ENCODE measurements at places on chromosomes 13 and 19. TPM values are rescaled to one million over a fixed set of nuclear protein-coding genes. Genes with fewer than 3 reads are reported as not detected.

- peak; percentile 65 for DNase-seq
- H3K27ac ChIP-seq: peak overlapping the region; percentile 73
- no peaks in the 10 kb centered on the region for H3K27me3 ChIP-seq
- peaks cover 14% of the 10 kb centered on the region for H3K4me1 ChIP-seq
Measured at GRCh38 chr13:41746259-41746658, 214.7 kb downstream of the VWA8 start.

GRCh38 chr19:23777216-23777615 is 18.5 kb upstream of the ZNF681 start:
- no peaks in the 10 kb centered on the region for H3K4me1 ChIP-seq
- H3K36me3 ChIP-seq: peaks cover 10% of the 10 kb centered on the region
- no peak for DNase-seq
- no peaks in the 10 kb centered on the region for H3K27me3 ChIP-seq

SLITRK6 gene
- total RNA-seq: not detected

C1QTNF9B gene
- not detected for total RNA-seq
